ENCODE measurements at places on chromosomes 12 and 14.

DNA sequence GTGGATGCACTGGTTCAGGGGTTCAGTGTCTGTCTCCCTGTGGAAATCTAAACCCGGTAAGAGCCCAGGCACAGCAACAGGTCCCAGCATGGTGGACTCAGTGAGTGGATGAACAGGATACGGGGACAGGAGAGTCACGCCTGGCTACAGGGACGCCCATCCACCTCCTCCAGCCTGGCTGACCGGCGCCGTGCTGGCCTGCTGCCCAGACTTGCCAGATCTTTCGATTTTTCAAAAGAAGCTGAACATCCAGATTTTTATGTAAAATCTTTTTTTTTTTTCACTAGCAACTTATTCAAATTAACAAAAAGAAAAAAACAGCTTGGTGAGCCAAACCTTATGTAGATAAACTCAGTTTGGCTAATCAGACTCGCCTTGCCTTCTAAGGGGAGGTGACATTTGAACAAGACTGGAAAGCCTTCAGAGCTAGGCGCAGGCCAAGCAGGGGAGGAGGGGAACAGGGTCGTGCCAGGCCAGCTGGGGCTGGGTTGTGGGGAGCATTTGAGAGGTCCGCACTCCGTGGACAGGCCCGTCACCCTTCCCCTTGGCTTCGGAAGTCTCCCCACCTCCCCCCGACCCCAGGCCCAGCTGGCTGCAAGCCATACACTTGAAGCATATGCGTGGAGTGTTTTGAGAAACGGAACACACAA is 87.8 kb upstream of the NCOR2 start:
- DNase-seq = no peak

DNA sequence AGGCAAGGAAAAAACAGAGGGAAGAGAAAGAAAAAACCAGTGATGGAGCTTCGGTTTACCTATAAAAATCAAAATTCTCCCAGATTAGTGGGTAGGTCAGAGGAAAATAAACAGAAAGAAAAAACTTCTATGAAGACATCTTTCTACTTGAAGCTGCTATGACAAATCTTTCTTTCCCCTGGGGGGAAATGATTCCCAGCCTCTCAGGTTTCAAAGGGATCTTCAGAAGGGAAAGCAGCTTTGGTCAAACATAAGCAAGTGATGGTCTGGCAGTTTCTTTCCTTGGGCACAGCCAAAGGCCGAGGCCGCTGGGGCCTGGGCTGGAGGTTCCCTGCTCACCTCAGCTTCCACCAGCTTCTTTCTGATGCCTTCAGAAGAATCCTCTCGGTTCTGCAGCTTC is 104.5 kb downstream of the PRKAB1 start:
- DNase-seq = no peak

- no peak for DNase-seq
Observed at GRCh38 chr12:30200864-30201263, 417.1 kb upstream of the TMTC1 start.

DNA sequence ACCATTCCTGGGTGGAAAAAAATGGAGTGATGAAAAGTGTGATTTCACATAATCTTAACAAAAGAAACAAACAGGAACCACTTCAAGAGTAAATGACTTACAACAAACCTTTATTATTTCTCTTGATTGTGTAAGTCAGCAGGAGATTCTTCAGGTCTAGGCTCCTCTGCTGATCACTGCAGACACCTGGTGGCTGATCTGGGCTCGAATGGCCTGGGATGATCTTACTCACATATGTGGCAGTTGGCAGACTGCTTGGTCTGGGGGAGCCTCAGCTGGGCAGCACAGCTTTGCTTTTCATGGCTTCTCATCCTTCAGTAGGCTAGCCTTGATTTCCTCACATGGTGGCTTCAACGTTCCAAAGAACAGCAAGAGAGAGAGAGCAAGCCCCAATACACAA is 215.4 kb upstream of the PRICKLE1 start:
- no peak for DNase-seq

- no peak for DNase-seq
Observed at GRCh38 chr12:116126610-116127009, 150.9 kb downstream of the MED13L start.

- no peak for DNase-seq
Observed at GRCh38 chr12:25689996-25690501, 137.0 kb upstream of the LMNTD1 start.

DNA sequence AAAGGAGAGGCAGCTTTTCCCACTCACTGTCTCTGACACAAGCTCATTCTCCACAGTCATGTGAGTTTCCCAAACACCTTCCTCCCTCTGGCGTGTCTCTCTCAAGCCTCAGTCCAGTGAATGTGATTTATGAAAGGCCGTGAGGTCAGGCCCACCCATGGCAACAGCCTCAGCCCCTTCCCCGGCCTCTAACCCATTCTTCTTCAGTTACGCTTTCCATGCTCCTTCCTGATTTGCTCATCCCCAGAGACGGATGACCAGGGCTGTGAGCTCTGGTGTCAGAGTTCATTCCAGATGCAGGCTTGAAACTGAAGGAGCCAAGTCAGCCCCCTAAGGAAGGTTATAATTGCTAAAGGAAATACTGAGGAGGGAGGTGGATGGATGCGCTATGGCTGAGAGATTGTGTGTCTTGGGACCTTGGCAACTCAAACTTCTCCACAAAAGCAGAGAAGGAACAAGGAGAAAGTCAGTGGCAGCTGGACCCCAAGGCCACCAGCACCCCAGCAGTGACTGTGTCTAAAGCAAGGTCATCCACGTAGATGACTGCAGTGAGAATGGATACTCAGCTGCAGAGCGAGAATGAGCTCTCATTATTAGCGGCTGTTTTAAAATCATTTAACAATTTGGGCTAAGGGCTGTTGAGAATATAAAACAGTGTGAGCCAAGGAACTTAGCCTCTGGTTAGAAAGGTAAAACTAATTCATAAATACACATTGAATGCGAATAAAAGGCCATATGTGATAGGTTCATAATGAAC is 84.1 kb downstream of the FBXL14 start:
- no peak for DNase-seq

GRCh38 chr14:64110802-64111201 is 183.4 kb downstream of the ESR2 start:
- DNase-seq = no peak

All from GM19239 (cell line).